ENCODE measurements at places on chromosomes 1 and 21.

- no peak for DNase-seq
Observed at GRCh38 chr1:55005351-55006140, 6.8 kb downstream of the BSND start.

DNA sequence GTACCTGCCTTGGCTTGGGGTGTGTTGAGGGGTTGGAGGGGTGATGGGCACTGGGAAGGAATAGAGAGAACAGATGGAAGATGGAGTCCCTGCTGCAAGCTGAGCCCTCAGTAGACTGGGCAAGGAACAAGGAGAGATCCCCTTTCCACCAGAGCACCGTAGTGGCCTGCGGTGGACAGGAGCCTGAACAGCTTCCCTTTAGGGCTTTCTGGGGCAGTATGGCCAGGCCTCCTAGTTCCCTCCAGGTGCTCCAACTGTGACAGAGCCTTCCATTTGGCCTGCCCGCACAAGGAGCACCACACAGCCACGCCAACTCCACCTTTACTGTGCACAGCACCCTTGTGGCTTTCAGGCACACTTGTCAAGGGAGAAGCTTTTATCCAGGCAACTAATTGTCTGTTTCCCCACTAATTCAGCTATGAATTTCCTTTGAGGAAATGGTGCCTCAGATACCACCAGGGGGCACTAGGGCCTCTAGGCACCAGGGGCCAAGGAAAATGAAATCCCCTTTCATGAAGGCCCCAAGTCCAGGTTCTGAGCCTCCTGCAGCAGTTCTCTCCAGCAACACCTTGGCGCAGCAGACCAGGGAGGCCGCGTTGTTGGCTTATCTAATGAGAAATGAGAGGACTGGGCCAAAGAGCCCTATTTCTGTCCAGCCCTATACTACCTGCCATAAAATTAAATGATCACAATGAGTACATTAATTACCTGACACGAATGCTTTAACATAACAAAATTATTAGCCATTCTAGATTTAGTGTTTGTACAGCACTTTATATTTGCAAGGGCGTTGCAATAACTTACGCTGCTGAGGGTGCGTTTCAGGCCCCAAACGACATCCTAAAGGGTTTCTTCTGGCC lies 23.1 kb upstream of the ERI3 start:
- no peak for DNase-seq

DNA sequence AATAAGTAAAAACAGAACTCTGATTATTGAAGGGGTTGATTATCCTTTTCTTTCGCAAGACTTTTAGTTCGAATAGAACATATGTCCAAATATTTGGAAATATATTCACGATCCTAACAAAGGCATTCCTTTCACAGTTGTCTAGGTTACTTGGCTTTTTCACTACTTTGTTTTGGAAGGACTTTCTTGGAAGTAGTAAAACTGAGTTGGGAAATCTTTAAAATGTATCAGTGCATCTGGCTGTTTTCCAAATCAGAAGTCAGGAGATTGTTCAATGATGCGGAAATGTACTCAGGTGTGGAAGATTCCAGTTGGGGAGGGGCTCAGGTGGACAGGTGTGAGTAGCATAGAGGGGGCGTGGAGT lies 67.1 kb downstream of the SH3BGR start:
- no peak for DNase-seq

DNA sequence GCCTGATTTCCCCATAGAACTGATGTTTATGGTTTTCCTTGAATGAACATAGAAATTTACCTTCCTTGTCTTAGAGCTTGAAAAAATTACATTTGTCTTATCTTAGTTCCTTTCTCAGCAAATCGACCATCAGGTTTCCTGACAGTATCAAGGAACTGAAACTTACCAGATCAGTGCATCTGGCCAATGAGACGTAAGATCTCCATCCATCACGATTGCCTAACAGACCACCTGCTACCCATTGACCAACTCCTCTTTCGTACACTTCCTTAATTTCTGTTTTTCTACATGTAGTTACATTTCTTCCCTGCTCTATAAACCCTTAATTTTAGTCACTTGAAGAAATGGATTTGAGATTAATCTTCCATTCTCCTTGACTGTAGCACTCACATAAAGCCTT lies 57.4 kb upstream of the TMPRSS15 start:
- no peak for DNase-seq

- DNase-seq = no peak
Observed at GRCh38 chr1:113027007-113027406, 46.0 kb upstream of the LRIG2 start.

GRCh38 chr1:157993147-157993917 lies at the start of gene KIRREL1:
TSS of gene KIRREL1 (plus strand) at chr1:157993645. CDS start at chr1:157993677, 32 bp downstream.
- DNase-seq = no peak

DNA sequence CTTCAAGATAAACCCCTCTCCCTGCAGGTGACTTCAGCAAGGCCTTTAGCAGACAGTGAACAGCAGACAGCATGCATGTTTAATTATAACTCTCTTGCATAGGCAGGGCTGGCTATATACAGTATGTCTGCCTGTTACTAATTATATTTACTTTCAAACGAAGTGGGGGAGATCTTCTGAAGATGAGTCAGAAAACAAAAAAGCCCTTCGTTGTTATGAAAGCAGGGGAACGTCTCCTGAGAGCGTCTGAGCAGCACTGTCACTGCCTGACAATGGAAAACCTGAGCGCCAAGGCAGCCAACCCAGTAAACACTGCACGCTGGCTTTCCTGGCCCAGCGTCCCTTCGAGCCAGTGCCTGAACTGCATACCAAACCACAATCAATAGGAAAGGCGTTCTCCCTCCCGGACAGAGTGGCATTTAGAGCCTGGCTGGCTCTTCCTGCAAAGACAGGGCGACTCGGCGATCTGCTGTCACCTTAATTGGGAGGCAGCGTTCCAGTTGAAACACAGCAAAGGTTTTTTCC lies 54.1 kb downstream of the TOMM20 start:
- peak; percentile 58 for DNase-seq

DNA sequence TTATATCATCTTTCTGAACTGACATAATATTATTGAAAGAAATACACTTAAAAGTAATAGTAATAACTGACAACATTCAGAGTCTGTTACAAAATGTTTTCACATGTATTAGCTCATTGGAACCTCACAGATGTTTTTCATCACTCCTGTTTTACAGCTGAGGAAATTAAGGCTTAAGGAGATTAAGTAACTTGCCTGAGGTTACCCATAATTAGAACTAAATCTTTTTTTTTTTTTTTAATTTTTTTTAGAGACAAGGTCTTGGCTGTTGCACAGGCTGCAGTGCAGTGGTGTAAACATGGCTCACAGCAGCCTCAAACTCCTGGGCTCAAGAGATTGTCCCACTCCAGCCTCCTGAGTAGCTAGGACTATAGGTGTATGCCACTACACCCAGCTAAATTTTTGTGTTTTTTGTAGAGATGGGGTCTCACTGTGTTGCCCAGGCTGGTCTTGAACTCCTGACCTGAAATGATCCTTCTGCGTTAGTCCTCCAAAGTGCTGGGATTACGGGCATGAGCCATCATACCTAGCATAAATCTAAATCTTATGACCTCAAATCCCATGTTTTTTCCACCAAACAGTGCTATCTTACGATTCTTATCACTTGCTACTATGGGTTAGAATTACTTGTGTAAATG lies 64.7 kb upstream of the MACF1 start:
- no peak for DNase-seq

DNA sequence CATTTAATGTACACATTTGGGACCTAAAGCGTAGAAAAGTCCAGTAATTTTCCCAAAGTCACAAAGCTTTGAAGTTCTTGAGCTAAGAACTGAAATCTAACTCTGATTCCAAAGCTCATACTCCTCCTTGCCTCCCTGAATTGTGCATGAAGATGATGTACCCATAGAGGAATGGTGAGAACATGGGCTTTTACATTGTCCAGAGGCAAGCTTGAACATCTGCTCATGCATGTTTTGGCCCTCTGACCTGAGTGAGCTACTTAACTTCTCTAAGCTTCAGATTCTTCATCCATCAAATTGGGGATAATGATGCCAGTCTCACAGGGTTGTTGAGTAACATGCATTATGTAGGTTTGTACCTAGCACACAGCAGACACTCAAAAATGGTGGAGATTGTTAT lies 258.4 kb upstream of the HOOK1 start:
- DNase-seq = no peak

DNA sequence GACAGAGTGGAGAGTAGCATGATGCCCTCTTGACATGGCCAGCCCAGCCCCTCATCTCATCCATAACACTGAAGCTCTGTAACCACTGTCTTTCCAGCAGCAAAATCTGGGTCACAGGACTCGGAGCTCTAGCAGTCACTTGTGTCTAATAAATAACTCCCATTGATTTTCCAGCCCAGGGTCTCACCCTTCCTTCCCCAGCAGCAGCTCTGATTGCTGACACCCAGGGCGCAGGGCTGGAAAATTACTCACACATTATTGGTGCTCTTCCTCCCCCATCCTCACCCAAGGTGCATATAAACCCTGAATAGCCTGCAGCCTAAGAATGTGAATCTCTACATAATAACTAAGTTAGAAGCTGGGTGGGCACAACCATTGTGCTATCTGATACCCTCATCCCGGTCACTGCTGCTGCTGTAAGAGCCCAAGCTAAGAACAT lies 21.1 kb upstream of the OR10J5 start:
- DNase-seq = no peak

DNA sequence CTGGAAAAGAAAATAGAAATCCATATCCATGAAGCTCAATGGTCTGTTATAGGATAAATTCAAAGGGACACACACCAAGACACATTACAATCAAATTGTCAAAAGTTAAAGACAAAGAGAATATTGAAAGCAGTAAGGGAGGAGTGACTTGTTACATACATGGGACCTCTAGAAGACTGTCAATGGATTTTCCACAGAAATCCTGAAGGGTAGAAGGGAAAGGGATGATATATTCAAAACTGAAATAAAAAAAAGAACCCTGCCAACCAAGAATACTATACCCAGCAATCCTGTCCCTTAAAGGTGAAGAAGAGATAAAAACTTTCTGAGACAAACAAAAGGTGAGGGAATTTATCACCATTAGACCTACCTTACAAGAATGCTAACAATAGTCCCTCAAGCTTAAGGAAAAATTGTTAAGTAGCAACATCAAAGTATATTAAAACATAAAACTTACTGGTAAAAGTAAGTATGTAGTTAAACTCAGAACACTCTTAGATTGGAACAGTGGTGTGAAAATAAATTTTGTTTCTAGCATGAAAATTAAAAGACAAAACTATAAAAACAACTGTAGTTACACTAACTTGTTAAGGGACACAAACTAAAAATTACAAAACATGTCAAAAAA lies 103.2 kb upstream of the APP start:
- DNase-seq = no peak

GRCh38 chr1:12754738-12755137 lies 8.7 kb downstream of the CFAP107 start:
- DNase-seq = no peak

DNA sequence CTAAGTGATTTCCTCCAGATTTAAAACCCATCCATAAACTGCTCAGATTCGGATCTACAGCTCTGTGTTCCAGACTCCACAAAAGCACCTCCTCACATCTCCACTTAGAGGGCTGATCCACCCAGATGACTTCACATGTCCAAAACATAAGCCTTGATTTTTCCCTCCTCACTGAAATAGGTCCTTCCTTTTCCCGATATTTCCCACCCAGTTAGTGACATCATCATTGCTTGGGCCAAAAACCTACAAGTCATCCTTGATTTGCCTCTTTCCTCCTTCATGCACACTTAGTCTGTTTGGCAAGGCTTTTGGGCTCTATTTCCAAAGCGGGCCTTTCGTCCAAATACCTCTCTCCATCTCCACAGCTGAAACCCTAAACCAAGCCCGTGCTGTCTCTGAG lies 32.3 kb downstream of the CCDC185 start:
- no peak for DNase-seq

- DNase-seq = no peak
Observed at GRCh38 chr1:179230251-179230650, 774 bp upstream of the ABL2 start.

DNA sequence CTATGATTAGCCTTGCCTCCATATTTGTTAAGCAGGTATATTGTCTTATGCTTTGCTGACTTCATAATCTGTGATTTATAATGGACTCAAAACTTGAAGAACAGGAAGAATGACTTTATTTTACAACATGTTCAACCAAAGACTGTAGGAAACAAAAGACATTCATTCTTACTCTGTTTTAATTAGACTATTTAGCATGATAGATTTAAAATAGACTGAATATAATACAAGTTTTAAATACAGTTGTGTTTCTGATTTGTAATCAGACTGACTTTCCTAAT lies 63.1 kb downstream of the CDC14A start:
- no peak for DNase-seq

- DNase-seq = no peak
Observed at GRCh38 chr1:103362348-103363007, 163.0 kb upstream of the RNPC3 start.

- DNase-seq = no peak
Observed at GRCh38 chr1:169572187-169572586, 14.1 kb downstream of the F5 start.

DNA sequence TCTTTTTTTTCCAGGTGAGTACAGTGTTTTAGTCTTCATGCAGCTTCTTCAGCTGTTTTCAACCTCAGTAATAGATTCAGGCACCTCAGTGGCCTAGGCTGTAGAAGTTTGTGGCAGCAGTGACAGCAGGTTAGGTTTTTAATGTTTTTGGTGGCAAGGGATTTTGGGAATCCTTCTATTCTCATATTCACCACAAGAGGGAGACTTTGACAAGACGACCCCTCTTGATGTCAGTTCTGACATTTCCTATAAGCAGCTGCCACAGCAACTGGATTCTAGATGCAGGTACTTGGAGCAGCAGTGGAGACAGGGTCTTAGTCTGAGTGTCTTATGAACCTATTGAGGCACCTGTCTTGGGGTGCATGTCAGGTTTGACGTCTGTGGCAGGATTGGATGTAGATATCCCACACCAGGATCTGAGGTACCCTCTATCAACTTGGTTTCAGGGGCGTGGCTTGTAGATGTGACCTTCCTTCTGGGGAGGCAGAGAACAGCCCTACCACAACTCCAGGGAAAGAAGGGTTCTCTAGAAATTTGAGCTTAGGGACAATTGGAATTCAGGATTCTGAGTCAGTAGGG lies 1104.2 kb upstream of the TMPRSS15 start:
- no peak for DNase-seq

DNA sequence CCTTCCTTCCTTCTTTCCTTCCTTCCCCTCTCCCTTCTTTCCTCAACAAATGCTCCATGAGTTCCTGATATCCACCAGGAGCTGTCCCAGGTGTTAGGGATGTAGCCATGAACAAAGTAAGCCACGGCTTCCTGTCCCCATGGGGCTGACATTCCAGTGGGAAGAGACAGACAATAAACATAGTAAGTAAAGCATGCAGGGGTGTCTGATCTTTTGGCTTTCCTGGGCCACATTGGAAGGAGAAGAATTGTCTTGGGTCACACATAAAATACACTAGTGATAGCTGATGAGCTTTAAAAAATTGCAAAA lies 81.5 kb upstream of the ZBTB40 start:
- no peak for DNase-seq

DNA sequence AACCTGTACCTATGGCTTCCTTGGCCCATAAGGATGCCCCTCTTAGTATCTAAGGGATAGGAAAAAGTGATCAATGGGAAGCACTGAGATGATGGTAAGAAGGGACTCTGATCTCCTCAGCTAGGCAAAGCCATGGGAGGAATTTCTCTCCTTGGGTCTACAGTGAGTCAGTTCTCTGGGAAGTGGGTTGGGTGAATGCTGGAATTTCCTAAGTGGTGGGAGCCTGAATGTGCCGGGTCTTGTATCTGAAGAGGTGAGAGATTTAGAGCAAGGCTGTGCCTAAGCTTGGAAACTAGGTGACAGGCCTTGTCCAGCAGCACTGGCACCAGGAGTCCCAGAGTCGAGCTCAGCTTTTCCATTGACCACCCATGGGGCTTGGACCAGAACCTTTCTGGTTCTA lies 96.3 kb upstream of the SLC2A1 start:
- DNase-seq = no peak

GRCh38 chr1:147826259-147826658 lies 65.9 kb upstream of the GJA5 start:
- no peak for DNase-seq

Data from posterior cingulate gyrus (tissue), 11 donors.